ENCODE measurements at places on chromosomes 4 and X. TPM values are rescaled to one million over a fixed set of nuclear protein-coding genes. Genes with fewer than 3 reads are reported as not detected.

DNA sequence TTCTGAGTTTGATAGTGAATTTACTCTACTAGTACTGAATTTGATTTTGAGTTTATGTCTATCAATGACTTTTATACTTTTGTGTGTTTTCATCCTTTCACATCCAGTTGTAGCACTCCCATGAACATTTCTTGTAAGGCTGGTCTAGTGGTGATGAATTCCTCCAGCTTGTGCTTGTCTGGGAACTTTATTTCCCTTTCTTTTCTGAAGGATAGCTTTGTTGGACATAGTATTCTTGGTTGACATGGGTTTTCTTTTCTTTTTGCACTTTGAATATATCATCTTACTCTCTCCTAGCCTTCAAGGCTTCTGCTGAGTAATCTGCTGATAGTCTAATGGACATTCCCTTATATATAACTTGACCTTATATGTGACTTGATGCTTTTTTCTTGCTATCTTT is 32.5 kb upstream of the IL2 start:
- DNase-seq: no peak
- H3K36me3 ChIP-seq: no peaks in the 10 kb centered on the region
- H3K4me1 ChIP-seq: no peaks in the 10 kb centered on the region
- H3K27me3 ChIP-seq: no peaks in the 10 kb centered on the region

GRCh38 chr4:137640156-137640837 is 108.0 kb upstream of the PCDH18 start:
- DNase-seq: no peak
- no peaks in the 10 kb centered on the region for H3K36me3 ChIP-seq
- no peak overlapping the region for H3K27ac ChIP-seq
- no peaks in the 10 kb centered on the region for H3K4me1 ChIP-seq
- no peak overlapping the region for H3K4me3 ChIP-seq

- H3K4me3 ChIP-seq: no peak overlapping the region
- H3K36me3 ChIP-seq: no peaks in the 10 kb centered on the region
- H3K27me3 ChIP-seq: no peaks in the 10 kb centered on the region
- no peaks in the 10 kb centered on the region for H3K4me1 ChIP-seq
- no peak for DNase-seq
- no peak overlapping the region for H3K27ac ChIP-seq
Observed at GRCh38 chr4:40395908-40396793, 61.0 kb downstream of the CHRNA9 start.

- H3K27ac ChIP-seq: no peak overlapping the region
- H3K27me3 ChIP-seq: no peaks in the 10 kb centered on the region
- no peaks in the 10 kb centered on the region for H3K36me3 ChIP-seq
- H3K4me1 ChIP-seq: peaks cover 6% of the 10 kb centered on the region
- no peak for DNase-seq
Observed at GRCh38 chr4:153764601-153765368, 5.0 kb upstream of the RNF175 start.

PAGE5 gene
- not detected for total RNA-seq

Measured in spinal cord (tissue), 10 donors.